ENCODE measurements at places on chromosomes 16 and 17. TPM values are rescaled to one million over a fixed set of nuclear protein-coding genes. Genes with fewer than 3 reads are reported as not detected.

Gene PLCD3
- 99.6 TPM for total RNA-seq

DNA sequence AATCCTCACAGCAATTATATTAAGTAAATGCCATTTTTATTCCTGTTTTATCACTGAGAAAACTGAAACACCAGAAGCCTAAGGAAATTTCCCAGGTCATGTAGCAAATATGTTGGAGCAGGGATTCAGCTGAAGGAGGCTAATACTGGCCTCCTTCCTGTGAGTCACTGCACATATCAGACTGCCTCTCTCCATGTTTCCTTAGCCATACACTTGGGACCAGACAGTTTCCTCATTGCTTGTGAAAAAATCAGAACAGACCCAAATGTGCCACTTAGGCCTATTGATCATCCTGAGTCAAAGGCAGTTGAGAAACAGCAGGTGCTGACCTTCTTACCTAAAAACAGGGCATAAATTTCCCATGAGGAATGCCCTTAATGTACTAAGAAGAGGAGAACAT is 18.9 kb upstream of the ELAC2 start:
- H3K27ac ChIP-seq, result no peak overlapping the region
- H3K27me3 ChIP-seq, result no peaks in the 10 kb centered on the region
- no peaks in the 10 kb centered on the region for H3K36me3 ChIP-seq
- DNase-seq, result no peak
- no peak overlapping the region for H3K4me3 ChIP-seq
- H3K4me1 ChIP-seq, result no peaks in the 10 kb centered on the region

DNA sequence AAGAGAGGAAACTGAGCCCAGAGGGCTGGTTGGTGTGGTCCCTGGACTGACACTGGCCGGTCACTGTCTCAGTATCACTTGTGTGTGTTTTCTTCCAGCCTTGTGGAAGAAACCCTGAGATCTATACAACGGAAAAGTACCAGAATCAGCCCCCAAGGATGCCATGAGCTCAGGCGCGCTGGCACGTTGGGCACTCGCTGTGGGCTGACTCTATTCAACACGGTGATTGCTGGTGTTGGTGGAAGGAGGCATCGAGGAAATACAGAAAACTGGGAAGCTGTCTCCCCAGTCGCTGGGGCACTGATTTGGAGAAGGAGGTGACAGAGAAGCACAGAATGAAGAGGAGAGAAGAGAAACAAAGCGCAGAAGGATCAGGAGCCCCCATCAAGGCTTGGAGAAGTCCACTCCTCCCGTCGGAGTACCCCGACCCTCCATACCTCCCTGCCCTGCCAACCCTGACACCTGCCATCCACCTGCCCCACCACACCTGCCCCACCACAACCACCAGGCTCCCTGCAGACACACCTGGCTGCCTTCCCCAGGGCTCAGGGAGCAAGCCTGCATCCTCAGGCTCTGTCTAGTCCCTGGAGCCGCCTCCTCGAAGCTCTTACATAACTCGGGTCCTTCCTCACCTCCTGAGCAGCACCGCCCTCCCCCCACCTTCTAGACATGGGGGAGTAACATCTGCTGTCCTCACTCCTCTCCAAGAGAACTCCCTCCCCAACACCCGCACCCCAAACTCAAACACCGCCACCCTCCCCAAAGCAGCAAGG is 66.5 kb downstream of the RBFOX3 start:
- no peaks in the 10 kb centered on the region for H3K27me3 ChIP-seq
- DNase-seq, result no peak
- H3K4me1 ChIP-seq, result no peaks in the 10 kb centered on the region
- H3K27ac ChIP-seq, result no peak overlapping the region
- no peaks in the 10 kb centered on the region for H3K36me3 ChIP-seq
- no peak overlapping the region for H3K4me3 ChIP-seq

DNA sequence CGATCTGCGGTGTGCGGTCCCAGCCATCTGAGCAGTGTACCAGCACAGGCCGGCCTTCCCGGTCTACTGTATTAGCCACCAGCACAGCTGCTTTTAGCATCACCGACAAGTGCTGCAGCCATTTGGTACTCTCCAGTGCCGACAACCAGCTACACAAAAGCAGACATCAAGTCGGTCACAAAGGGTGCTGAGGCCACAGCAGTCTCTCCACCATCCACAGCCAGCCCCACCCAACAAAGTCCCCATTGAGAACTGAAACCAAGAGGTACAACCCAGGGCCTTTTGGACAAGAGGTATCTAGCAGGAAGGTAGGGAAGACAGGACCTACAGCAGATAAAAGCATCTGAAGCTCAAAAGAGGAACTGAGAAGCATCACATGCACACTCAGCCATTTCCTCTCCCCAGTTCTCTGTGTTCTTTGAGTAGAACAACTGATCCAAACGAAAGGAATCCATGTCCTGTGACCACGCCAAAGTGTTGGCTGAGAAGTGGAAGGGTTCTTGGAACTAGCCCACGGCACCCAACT is 9.5 kb downstream of the MTMR4 start:
- H3K4me1 ChIP-seq, result no peaks in the 10 kb centered on the region
- H3K4me3 ChIP-seq, result no peak overlapping the region
- no peaks in the 10 kb centered on the region for H3K36me3 ChIP-seq
- H3K27me3 ChIP-seq, result no peaks in the 10 kb centered on the region

DNA sequence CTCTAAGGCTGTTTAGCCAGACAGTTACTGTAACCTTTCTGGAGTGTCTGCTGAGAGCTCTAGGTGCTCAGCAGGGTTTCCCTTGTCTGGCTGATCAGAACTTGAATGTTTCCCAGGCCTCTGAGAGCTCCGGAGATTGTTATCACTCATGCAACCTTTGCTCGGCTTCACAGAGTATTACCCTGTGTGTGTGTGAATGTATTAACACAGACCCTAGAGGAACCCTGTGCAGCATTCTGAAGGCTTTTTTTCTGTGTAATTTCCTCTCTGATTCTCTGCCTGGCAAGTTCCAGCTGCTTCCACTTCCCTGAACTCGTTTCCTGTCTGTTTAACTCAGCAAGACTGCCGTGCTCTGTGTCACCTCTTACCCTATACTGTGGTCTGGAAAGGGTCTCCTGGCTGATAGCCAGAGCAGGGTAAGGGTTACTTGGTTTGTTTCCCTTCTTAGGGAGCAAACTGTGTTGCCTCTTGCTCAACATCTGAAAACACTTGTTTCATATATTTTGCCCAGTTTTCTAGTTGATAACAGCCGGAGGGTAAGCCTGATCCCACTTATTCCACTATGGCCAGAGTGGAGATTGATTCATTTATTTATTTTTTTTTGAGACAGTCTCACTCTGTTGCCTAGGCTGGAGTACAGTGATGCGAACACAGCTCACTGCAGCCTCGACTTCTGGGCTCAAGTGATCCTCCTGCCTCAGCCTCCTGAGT is 21.7 kb downstream of the PRMT7 start:
- no peak for DNase-seq
- no peak overlapping the region for H3K27ac ChIP-seq
- no peaks in the 10 kb centered on the region for H3K4me1 ChIP-seq
- H3K36me3 ChIP-seq, result no peaks in the 10 kb centered on the region
- H3K4me3 ChIP-seq, result no peak overlapping the region

DNA sequence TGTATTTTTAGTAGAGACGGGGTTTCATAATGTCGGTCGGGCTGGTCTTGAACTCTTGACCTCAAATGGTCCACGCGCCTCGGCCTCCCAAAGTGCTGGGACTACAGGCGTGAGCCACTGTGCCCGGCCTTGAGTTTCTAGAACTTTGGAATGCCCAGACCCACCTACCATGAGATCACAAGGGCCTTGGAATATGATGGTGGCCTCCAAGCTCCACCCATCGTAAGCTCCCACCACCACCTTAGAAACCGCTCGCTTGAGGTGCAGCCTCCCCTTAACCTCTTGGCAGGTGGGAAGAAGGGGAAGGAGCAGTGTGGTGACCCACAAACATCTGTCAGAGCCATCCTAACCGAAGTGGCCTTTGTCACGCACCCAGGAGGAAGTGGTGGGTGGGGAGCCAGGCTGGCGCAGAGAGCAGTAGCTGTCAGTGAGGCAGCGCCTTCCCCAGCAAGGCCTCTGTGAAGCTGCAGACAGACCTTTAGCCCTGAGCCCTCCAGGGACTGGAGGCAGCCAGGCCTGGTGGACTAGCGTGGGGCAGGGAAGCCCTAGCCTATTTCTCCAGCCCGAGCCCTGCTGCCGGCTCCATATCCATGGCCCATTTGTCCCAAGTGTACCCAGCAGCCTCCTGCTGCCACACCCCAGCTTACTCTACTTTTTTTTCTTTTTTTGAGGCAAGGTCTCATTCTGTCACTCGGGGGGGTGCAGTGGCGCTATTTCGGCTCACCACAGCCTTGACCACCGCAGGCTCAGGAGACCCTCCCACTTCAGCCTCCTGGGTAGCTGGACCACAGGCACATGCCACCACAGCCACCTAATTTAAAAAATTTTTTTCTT is 13.1 kb upstream of the SEPHS2 start:
- no peak overlapping the region for H3K4me3 ChIP-seq
- no peaks in the 10 kb centered on the region for H3K36me3 ChIP-seq
- no peaks in the 10 kb centered on the region for H3K4me1 ChIP-seq
- H3K27me3 ChIP-seq, result no peaks in the 10 kb centered on the region
- no peak for DNase-seq

Measured in ovary (tissue), 10 donors.